Bronchial epithelial cell (primary cell): ENCODE measurements at places on chromosomes 2 and 18.

GRCh38 chr2:58913082-58913726 lies 672.1 kb upstream of the FANCL start:
- no peak for DNase-seq

GRCh38 chr2:217884985-217885384 lies 117.8 kb downstream of the TNS1 start:
- no peak for DNase-seq

- peak; percentile 85 for DNase-seq
Observed at GRCh38 chr18:8730080-8730827, 24.9 kb downstream of the MTCL1 start.

- DNase-seq = peak; percentile 75
Observed at GRCh38 chr2:133780099-133780996, 212.1 kb upstream of the NCKAP5 start.

- DNase-seq = peak; percentile 21
Observed at GRCh38 chr18:77254711-77255405, 5.2 kb downstream of the GALR1 start.

DNA sequence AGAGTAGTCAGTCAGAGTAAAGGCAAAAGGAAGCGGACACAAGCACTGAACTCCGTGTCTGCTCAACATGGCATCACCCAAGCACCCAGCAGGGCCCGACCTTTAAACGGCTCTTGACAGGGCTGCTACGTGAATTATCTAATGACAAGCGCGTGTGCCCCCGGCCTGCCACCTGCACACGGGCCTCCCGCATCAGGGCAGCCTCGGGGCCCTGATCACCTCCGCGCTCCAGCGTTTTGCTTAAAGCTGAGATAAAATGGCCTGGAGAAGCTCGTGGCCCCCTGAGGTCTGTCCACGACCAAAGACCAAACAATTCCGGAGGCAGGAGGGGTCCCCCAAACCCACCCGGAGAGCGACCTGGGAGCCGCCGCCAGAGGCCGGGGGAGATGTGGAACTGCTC lies 376 bp downstream of the NDUFA10 start:
- DNase-seq = no peak

DNA sequence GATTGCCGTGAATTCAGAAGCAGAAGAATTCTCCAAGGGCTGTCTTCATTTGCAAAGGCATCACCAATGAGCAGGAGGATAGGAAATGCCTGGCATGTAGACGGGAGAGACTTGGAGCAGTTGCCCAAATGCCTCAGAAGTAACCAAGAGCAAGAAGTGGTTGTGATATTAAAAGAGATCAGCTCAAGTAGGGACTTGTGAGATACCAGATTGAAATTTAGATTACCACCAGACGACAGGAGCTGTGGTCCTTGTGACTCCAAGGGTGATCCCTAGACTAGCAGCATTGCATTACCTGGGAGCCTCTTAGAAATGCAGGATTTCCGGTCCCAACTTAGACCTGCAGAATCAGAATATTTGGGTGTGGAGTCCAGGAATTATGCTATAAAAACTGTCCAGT lies 228.6 kb upstream of the EPAS1 start:
- DNase-seq = no peak

- DNase-seq = no peak
Observed at GRCh38 chr18:76410033-76410432, 85.0 kb downstream of the ZNF516 start.

DNA sequence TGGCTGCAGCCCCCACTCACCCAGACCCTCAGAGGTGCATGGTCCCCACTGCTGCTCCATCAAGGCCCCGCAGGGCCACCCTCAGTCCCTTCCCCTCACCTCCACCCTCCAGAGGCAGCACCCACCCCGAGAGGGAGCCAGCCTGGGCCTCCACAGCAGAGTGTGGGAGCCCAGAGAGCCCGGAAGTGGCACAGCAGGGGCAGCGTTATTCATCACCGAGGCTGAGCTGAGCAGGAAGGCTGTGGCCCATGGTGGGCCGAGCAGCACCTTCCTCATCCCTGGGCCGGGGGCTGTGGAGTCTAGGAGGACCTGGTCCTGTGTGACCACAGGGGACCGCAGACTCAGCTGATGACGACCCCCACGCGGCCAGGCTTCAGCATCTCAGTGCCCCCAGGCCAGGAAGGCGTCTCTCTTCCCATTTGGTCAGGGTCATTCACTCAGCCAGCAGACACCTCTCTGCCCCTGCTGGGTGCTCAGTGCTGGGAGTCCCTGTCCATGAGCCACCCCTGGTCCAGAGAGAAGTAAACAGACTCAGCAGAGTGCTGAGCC lies 258.1 kb downstream of the ATAD2B start:
- DNase-seq = no peak

DNA sequence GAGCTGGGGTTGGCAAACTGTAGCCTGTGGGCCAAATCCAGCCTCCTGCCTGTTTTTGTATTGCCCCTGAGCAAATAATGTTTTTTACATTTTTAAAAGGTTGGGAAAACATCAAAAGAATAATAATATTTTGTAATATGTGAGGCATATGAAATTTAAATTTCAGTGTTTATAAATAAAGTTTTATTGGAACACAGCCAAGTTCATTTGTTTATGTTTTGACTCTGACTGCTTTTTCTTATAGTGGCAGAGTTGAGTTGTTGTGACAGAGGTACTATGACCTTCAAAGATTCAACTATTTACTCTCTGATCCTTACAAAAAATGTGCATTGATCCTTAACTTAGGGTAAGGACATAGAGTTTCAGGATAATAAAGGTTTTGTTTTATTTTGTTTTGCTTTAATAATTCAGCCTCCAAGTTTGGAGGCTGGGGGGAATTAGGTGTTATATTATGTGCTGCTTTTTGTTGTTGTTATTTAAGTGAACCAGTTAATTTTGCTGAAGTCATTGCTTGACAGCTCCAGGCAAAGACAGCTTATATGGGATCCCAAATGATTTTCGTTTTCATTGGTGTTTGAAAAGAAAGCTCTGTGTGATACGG lies 24.5 kb downstream of the SETBP1 start:
- no peak for DNase-seq

GRCh38 chr2:240509667-240510512 lies 47.9 kb downstream of the ANKMY1 start:
- no peak for DNase-seq

DNA sequence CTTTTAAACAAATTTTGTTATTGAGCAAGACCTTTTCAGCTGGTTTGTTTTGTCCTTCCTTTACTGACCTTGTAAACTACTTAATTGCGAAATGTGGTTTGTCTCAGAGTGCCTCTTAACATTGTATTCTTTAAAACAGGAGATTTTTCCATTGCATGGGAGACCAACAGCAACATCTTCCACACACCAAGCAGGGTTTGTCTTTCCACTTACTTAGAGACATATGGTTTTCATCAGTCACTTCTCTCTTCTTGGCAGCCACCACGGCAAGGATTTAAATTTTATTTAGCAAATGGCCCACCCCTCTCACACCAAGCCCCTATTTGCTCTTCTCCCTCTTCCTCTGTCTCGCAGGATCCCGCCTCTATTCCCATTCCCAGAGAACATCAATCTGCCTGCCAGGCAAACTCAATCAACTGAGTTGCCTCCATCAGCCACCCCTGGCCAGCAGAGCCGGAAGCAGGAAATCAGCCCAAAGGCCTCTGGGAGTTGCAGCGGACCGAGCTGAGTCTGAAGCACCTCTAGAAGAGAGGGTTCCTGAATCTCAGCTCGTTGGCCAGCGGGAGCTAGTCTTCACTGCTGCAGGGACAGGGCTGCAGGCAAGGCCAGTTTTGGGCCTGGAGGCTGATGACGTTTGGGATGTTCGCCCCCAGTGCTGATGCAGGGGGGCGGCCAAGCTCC lies 11.3 kb upstream of the CIB4 start:
- no peak for DNase-seq

DNA sequence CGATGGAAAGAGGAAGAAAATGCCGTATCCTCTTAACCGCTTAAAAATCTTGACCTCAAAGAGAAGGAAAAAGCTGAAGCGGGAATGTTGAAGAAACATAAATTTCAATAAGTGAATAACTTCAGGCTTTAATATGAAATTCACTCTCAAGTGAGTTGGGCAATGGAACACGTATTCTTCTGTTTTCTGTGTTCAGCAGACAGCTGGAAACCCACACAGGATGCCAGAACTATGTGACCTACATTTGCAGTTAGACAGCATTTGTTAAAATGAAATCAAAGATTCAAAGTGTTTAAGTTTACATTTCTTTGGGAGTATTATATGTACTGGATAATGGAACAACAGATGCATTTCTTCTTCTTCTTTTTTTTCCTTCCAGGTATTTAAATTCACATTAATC lies 80.5 kb upstream of the SPATS2L start:
- DNase-seq = no peak

- DNase-seq = no peak
Observed at GRCh38 chr2:202311823-202312388, 46.3 kb downstream of the NOP58 start.

DNA sequence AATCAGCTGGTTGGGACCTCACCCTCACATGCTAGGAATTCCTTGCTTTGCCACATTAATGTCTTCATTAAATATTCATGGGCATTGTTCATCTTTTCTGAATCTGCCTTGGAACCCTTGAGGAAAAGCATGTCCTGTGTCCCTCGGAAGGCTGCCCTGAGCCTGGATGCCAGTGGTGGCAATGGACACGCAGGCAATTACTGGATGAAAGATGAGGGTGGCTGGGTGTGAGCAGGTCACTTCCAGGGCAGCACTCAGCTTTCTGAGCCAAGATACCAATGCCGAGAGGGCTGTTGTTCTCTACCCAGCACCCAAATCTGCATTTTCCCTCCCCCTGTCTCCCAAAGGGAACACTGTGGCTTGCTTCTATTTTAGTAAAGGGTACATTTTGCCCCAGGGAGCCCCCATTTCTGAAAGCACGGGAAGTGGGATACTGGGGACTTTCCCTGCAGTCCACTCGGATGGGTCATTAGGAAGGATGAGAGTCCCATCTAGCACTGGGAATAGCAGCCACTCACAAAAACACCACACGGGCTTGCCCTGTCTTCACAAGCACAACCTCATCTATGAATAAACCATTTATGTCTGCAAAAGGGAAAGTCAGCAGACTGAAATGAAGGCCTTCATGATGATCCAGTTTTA lies 234.8 kb downstream of the SOX11 start:
- DNase-seq = no peak

GRCh38 chr2:172698041-172698863 lies 37.4 kb upstream of the RAPGEF4 start:
- DNase-seq = peak; percentile 94

DNA sequence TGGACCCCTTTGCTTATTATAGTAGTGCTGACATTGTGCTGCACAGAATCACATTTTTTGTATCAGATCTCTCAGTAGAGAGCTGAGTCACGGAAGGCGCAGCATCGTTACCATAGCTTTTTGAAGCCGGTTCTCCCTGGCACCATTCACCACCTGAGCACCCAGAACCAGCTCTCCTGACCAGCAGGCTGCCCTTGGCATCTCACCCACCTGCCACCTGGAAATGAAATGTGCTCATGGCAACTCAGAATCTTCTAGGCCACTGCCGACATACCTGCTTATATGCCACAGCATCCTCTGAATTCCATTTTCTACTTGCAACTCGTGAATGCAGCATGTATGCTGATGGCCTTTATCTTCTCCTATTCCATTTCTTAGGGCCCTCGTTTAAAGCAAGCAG lies 62.7 kb downstream of the COA5 start:
- DNase-seq = no peak

DNA sequence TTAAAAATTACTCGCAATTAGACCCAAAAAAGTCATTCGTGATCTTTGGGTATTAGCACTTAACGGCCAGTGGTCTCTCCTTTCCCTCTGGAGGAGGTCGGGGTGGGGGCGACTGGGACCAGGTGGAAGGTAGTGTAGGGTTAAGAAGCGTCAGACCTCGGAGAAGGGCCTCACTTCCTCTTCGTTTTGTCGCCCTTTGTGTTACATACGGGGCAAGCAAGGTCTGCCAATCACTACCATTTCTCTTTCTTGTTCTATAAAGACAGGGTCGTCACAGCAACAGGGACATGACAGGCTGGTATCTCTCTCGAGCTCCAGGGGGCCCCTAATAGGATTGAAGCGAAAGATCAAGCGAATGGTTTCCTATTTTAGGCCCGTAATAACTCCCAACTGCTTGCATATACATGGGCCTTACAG lies 136.6 kb downstream of the INSIG2 start:
- no peak for DNase-seq

DNA sequence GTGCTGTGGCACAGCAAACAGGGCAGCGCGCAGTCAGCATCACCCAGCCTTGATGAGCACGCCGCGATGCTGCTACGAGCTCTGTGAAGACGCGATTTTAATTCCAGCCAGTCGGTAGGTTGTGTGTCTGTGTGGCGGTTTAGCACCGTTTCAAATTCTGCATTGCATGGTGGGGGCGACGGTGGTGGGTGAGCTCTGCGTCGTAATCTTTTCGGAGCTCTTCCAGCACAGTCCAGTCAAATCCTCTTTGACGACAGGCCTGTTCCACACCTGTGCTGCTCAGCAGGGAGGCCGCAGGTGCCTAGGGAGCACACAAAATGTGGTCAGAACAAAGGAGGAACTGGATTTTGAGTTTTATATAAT lies 8.6 kb downstream of the ALLC start:
- no peak for DNase-seq

DNA sequence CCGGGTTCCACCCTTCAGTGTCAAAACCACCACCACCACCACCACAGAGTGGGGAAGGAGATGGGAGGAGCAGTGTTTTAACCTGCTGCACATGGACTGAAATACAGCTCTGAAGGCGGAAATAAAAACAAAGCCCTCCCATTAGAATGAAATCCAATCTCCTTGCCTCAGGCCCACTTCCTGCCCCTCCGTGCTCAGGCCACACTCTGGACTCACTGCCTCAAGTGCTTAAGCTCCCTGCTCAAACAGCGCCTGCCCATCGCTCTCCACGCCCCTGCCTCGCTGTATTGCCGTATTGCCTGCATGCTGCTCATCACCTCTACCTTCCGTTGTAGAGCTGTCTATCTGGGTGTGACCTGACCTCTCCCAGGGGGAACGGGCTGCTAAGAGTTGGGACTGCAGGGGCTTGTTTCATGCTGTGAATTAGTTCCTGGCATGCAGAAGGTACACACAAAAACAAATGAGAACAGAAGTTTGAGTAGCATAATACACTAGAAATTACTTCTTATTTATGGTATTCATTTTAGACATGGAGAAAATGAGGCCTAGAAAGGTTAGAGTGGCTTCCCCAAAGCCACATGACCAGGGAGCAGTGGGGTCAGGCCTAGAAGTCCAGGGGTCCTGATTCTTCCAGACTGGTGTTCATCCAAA lies 31.6 kb upstream of the NEB start:
- DNase-seq = no peak

DNA sequence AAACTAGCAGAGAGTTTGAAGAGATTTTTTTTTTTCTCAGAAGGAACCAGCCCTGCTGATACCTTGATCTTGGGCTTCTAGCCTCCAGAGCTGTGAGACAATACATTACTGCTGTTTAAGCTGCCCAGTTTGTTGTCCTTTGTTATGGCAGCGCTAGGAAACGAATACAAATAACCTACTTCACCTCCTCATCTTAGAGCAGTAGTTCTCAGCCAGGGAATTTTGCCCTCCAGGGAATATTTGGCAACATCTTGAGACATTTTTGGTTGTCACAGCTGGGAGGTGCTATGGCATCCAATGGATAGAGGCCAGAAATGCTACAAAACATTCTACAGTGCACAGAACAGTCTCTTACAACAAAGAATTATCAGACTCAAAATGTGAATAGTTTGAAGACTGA lies 43.9 kb upstream of the BCL11A start:
- DNase-seq = peak; percentile 76

- no peak for DNase-seq
Observed at GRCh38 chr2:41900101-41900577, 147.7 kb upstream of the PKDCC start.

- DNase-seq = no peak
Observed at GRCh38 chr18:505483-506122, 5.1 kb upstream of the COLEC12 start.

- DNase-seq = no peak
Observed at GRCh38 chr2:66633631-66634030, 198.7 kb downstream of the MEIS1 start.

GRCh38 chr2:143893371-143893770 lies 626.5 kb downstream of the ZEB2 start:
- peak; percentile 18 for DNase-seq
